ENCODE measurements at places on chromosomes 4 and X.

GRCh38 chrX:54044877-54045338 lies 635 bp upstream of the PHF8 start:
- DNase-seq, result no peak

DNA sequence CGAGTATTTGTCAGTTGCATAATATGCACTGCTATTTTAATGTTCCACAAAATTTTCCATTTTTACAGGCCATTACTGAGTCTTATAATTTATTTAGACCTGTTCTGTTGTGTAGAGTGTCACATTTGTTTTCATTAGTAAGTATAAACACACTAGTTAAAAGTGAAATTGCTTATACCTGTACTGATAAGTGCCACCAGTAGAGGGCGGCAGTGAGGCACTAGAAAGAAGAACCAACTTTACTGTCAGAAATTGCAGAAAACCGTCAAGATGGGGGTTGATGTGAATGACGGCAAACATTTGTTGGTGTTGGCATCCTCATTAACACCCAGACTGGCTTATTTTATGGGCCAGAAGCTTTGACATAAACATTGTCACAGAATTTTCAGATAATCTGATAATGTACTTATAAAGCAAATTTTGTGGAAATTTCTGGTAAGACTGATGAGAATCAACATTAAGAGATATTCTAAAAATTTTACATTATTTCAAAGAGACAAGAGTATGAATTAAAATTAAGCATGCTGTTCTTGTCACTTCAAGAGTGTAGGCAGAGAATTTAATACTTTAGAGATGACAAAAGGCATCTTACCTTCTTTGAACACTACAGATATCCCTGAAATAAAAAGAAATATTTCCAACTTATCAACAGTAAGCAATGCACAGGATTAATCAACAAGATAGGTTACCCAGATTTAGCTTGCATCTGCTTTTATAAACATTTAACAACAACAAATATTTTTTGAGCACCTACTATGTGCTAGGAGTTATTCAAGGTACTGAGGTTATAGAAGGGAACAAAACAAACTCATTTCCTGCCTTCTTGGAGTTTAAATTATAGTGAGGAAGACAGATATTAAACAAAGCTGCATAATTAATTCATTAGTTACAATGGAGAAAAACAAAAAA lies 24.9 kb downstream of the ALPK1 start:
- DNase-seq, result peak; percentile 76

- peak; percentile 22 for DNase-seq
Measured at GRCh38 chrX:13341491-13342101, 21.7 kb upstream of the ATXN3L start.

GRCh38 chr4:39032218-39033085 lies at the start of gene TMEM156:
TSS of gene TMEM156 (minus strand) at chr4:39032409. CDS start at chr4:39032313, 96 bp downstream.
- DNase-seq, result peak; percentile 88

- no peak for DNase-seq
Measured at GRCh38 chr4:119715490-119716445, 87.2 kb upstream of the PDE5A start.

- no peak for DNase-seq
Measured at GRCh38 chr4:122711919-122712318, 20.6 kb upstream of the BBS12 start.

GRCh38 chrX:119406776-119407175 lies 7.6 kb downstream of the SLC25A43 start:
- DNase-seq, result no peak

GRCh38 chr4:103074744-103075434 lies 1.7 kb downstream of the SLC9B2 start:
- DNase-seq, result peak; percentile 54

- DNase-seq, result no peak
Measured at GRCh38 chr4:182145334-182145905, 97.8 kb upstream of the TENM3 start.

- DNase-seq, result peak; percentile 66
Measured at GRCh38 chrX:75746891-75747639, 38.0 kb downstream of the MAGEE2 start.

- no peak for DNase-seq
Measured at GRCh38 chr4:115965588-115965987, 852.2 kb upstream of the NDST4 start.

DNA sequence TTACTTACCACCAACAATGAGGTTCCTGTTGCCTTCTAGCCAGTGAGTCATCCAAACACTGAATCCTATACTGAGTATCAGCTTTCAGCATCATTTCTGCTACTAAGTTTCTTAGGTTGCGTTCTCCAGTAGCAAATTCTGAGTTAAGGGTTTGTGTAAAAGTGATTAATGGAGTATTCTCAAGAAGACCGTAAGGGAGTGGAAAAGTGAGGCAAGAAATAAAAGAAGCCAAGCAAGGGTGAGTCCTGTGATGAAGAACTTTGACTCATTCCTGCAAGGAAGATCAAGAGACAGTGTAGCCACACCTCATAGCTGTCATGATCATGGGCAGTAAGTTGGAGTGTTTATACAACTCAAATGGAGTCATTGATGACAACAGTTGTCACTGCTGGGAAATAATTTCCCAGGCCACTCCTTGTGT lies 446.2 kb downstream of the RAPGEF2 start:
- no peak for DNase-seq

DNA sequence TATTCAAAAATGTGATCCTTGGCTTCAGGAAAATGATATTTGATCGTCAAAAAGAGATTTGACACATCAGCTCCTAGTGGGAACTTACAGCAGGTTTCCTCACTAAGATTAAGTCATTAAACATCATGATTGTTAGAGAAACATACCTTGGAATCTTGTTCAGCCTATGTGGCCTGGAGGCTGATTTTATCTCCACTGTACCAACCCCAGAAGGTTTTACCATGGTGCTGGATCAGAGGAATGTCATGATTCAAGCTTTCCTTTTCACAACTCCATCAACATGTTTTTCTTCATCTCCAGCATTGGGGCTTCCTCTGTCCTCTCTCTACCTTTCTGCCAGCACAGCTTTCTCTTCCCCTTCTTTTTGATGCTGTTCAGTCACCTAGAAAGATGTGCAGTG lies 68.4 kb upstream of the MID1IP1 start:
- no peak for DNase-seq

- DNase-seq, result no peak
Measured at GRCh38 chr4:37648084-37648817, 37.9 kb downstream of the RELL1 start.

- peak; percentile 28 for DNase-seq
Measured at GRCh38 chr4:77599378-77599777, 6.2 kb upstream of the CXCL13 start.

GRCh38 chr4:134147941-134148340 lies 53.6 kb downstream of the PABPC4L start:
- DNase-seq, result no peak

DNA sequence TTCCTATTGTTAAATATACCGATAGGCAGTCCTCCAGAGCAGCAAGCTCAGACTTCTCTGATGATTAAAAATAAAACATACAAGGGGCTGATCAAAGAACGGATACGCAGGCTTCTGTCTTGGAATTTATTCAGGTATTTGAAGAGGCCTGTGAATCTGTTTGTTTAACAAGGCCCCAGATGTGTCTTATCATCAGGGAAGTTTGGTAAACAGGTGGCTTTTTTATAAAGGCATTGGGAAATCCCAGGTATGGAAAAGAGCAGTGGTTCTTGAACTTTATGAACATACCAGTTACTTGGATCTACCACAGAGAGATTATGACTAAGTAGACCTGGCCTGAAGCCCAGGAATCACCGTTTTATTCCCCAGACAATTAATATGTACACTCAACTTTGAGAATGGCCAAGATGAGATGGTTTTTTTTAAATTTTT lies 47.9 kb downstream of the SOWAHB start:
- DNase-seq, result no peak

GRCh38 chr4:166165829-166166420 lies 292.9 kb downstream of the TLL1 start:
- peak; percentile 68 for DNase-seq

- DNase-seq, result no peak
Measured at GRCh38 chrX:108417257-108417656, 21.0 kb downstream of the COL4A6 start.

DNA sequence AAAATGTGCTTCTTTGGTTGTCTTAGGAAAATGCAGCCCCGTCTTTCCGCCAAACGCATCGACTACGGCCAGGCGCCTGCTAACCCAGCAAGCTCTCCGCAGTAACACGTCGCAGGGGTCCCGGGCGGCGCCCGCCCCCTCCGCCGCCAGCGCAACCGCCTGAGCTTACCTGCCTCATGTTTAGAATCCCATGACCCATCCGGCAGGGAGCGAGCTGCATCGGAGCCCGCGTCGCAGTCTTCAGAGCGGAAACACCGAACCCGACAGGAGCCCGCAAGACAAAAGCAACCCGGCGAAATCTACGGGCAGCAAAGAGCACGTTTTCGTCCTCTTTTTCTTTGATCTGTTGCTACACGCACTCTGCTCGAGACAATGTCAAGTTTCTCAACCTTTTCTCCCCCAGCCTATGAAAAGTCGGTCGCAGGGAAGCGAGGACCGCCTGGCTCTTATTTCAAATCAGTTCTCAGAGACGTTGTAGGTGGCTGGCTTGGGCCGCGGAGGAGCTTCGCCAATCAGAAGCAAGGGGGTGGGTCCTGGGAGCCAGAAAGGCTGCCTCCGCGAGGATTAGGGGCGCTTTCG lies at the start of gene MID1:
MID1 (minus strand) TSS at position 465 of the 579 bp plus-strand sequence. CDS start 53,038 bp downstream, outside the sequence.
- DNase-seq, result no peak

DNA sequence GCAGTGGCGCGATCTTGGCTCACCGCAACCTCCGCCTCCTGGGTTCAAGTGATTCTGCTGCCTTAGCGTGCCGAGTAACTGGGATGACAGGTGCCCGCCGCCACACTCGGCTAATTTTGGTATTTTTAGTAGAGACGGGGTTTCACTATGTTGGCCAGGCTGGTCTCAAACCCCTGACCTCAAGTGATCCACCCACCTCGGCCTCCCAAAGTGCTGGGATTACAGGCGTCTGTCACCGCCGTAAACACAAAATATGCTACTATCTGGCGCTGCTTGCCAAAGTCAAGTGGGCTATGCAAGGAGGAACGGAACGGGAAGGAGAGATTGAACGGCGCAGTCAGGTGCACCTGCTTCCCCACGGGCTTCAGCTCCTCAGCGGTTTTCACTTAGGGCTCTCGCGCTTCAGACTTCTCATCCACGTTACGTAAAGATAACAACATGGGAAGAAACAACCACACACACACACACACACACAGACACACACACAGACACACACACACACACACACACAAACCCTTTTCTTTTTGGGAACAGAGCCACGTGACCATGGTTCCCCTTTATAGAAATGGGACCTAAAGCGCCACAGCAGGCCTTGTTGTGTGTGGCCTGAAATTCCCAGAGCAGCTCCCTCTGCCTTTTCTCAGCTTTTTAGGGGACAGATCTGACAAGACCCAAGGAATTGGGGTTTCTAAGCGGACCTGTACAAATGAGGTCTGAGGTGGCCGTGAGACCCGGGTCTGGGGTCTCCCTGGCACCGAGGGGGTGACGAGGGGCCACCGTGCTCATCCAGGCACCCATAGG lies 1.5 kb downstream of the P2RY8 start:
- DNase-seq, result peak; percentile 80

GRCh38 chrX:112874614-112875013 lies 34.0 kb upstream of the AMOT start:
- DNase-seq, result no peak

- DNase-seq, result peak; percentile 12
Measured at GRCh38 chrX:76127341-76127740, 45.5 kb upstream of the PBDC1 start.

DNA sequence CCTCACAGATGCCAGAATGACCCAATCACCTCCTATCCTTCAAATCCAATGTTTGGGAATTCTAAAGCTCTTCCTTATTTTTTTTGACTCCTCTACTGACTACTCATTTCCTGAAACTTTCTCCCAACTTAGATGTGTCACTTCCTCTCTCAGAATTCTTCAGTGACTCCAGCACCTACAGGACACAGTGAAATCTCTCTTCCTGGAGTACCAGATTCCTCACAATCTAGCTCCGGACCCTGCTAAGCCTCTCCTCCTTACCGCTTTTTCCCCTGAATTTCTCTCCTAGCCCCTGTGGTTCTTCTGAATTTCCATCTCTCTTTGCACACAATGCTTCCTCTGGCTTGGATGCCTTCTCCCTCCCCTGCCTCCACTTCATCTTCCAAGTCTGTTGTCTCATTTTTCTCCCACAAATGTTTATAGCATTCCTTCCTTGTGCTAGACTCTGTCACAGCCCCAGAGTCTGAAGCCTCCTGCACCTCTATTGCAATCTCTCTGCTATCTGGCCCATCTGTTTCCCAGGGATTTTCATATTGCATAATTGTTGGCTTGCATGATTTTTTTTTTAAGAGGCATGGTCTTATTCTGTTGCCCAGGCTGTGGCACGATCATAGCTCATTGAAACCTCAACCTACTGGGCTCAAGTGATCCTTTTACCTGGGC lies 80.1 kb downstream of the ANAPC4 start:
- no peak for DNase-seq

- no peak for DNase-seq
Measured at GRCh38 chrX:100696699-100697351, 35.1 kb downstream of the SYTL4 start.

DNA sequence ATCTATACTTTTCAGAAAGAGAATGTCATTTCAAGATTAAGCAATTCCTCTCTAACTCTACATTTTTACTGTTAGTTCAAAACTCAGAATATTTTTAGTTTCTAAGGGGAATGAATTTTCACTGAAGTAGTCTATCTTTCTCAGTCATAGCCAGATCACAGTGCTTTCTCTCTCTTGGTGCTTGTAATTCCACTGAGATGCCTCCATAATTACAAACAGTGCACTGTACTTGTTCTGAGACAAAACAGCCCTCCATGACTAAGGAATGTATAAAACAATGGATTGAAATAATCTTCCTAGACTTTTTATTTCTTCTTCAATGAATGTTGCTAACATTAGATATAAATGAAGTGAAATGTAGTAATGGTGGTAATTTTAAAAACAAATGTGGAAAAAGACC lies 603.2 kb upstream of the FAM241A start:
- no peak for DNase-seq

- no peak for DNase-seq
Measured at GRCh38 chr4:137543198-137543597, 10.9 kb upstream of the PCDH18 start.

DNA sequence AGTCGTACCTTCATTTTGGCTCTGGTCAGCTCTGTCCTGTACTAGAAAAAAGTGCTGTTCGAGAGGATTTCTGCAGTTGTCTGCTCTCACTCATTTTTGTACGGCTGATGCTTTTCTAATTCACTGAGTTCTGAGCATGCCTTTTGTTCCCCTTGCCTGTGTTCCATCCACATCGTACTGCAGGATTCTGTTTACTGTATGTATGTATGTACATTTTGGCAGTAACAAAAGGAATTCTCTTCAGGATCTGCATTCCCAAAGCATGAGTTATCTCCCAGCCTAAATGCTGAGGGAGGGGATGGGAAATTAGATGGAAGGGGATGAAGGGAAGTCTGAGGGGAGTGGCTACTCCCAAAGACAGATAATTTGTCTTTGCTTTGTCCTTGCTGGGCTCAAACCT lies 87.6 kb downstream of the GBA3 start:
- no peak for DNase-seq

DNA sequence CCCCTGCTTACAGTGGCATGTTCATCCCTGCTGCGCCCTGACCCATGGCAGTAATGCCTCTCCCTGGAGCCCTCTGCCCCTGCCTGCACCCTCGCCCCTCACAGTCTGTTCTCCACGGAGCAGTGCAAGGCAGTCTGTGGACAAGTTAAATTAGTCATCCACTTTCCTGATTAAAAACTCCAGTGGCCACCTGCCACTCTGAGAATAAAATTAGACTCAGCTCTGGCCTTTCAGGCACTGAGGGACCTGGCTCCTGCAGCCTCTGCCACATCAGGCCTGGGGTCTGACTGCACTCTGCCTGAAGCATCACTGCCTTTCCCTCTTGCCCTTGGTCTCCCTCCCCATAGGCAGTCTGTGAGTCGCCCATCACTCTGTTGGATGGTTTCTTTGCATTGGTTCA lies 53.6 kb downstream of the GRK4 start:
- no peak for DNase-seq

- no peak for DNase-seq
Measured at GRCh38 chr4:74394476-74395136, 29.7 kb downstream of the EREG start.

Measured in OCI-LY7 (cell line).